ENCODE measurements at places on chromosomes 7 and 10.
A peak's percentile ranks its signal among the peaks of the same experiment; 100 is the strongest.

DNA sequence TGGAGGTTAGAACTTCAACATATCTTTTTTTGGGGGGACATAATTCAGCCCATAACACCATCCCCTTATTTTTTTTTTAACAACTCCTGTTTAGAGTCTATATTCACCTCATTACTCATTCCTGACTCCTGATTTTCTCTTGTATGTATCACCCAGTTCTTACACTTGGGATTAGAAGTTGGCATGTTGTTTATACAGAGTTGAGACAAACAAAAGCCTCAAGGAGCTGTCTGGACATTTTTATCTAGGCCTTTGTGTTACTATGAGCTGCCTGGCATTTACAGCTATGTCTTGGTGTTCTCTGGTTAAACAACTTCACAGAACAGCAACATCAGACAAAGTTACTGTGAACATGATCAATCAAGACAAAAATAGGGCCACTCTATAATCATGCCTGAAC, 517.5 kb downstream of the KIF20B start:
- no peak overlapping the region for H3K27ac ChIP-seq
- H3K4me1 ChIP-seq, result no peaks in the 10 kb centered on the region
- no peak overlapping the region for H3K4me3 ChIP-seq
- H3K27me3 ChIP-seq, result no peaks in the 10 kb centered on the region
- DNase-seq, result no peak

DNA sequence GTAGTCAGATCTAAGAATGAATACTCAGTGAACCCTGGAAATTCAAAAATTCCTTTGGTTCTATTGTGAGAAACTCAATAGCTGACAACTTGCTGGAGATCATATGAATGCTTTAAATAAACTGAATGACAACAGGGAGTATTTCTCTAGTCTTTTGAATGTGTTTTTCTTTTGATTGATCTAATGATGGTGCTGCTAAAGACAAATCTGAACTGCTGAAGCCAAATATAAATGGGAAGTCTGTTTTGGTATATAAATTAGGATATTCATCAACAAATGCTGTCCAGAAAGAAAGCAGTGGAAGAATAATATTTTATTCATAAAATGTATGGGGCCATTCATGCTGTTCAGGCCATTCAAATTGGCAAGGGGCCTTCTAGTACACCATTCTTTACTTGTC, 79.4 kb downstream of the ITGB1 start:
- no peaks in the 10 kb centered on the region for H3K4me1 ChIP-seq
- H3K4me3 ChIP-seq, result no peak overlapping the region
- DNase-seq, result no peak
- H3K27me3 ChIP-seq, result no peaks in the 10 kb centered on the region
- H3K27ac ChIP-seq, result no peak overlapping the region
- no peaks in the 10 kb centered on the region for H3K36me3 ChIP-seq

GRCh38 chr7:30974605-30975255, 11.0 kb downstream of the GHRHR start:
- no peak overlapping the region for H3K4me3 ChIP-seq
- DNase-seq, result peak; percentile 77
- peaks cover 8% of the 10 kb centered on the region for H3K4me1 ChIP-seq

- no peaks in the 10 kb centered on the region for H3K4me1 ChIP-seq
- no peak for DNase-seq
- no peak overlapping the region for H3K4me3 ChIP-seq
Observed at GRCh38 chr7:135959646-135960363, 17.4 kb downstream of the MTPN start.

- H3K27ac ChIP-seq, result peak overlapping the region; percentile 29
- DNase-seq, result no peak
- no peak overlapping the region for H3K4me3 ChIP-seq
Observed at GRCh38 chr10:51421853-51422252, 277.5 kb downstream of the CSTF2T start.

- no peak overlapping the region for H3K27ac ChIP-seq
- H3K27me3 ChIP-seq, result no peaks in the 10 kb centered on the region
- H3K4me1 ChIP-seq, result no peaks in the 10 kb centered on the region
- no peak overlapping the region for H3K4me3 ChIP-seq
Observed at GRCh38 chr7:39695852-39696586, 72.6 kb downstream of the RALA start.

- H3K36me3 ChIP-seq, result no peaks in the 10 kb centered on the region
- H3K4me3 ChIP-seq, result no peak overlapping the region
- H3K27me3 ChIP-seq, result no peaks in the 10 kb centered on the region
- no peak for DNase-seq
- H3K4me1 ChIP-seq, result no peaks in the 10 kb centered on the region
- H3K27ac ChIP-seq, result no peak overlapping the region
Observed at GRCh38 chr7:127872122-127872521, 159.1 kb downstream of the LRRC4 start.

GRCh38 chr10:69860271-69860670, 58.6 kb downstream of the COL13A1 start:
- H3K4me1 ChIP-seq, result peaks cover 4% of the 10 kb centered on the region
- H3K36me3 ChIP-seq, result no peaks in the 10 kb centered on the region
- no peak overlapping the region for H3K4me3 ChIP-seq
- H3K27ac ChIP-seq, result no peak overlapping the region
- no peaks in the 10 kb centered on the region for H3K27me3 ChIP-seq

GRCh38 chr7:54333952-54334351, 208.2 kb upstream of the VSTM2A start:
- H3K4me1 ChIP-seq, result no peaks in the 10 kb centered on the region
- no peak overlapping the region for H3K27ac ChIP-seq
- no peaks in the 10 kb centered on the region for H3K36me3 ChIP-seq
- no peak overlapping the region for H3K4me3 ChIP-seq
- DNase-seq, result no peak

GRCh38 chr10:79542626-79543025, 17.6 kb downstream of the SFTPA2 start:
- H3K4me3 ChIP-seq, result no peak overlapping the region
- no peak for DNase-seq
- H3K27me3 ChIP-seq, result no peaks in the 10 kb centered on the region
- H3K27ac ChIP-seq, result no peak overlapping the region

- no peak overlapping the region for H3K27ac ChIP-seq
- DNase-seq, result no peak
- H3K4me3 ChIP-seq, result no peak overlapping the region
- H3K36me3 ChIP-seq, result no peaks in the 10 kb centered on the region
- no peaks in the 10 kb centered on the region for H3K27me3 ChIP-seq
Observed at GRCh38 chr7:148374396-148375259, 215.9 kb upstream of the C7orf33 start.

GRCh38 chr7:156791241-156791640, 101.7 kb downstream of the LMBR1 start:
- no peaks in the 10 kb centered on the region for H3K4me1 ChIP-seq
- no peak overlapping the region for H3K27ac ChIP-seq
- no peak overlapping the region for H3K4me3 ChIP-seq
- DNase-seq, result no peak
- no peaks in the 10 kb centered on the region for H3K27me3 ChIP-seq

DNA sequence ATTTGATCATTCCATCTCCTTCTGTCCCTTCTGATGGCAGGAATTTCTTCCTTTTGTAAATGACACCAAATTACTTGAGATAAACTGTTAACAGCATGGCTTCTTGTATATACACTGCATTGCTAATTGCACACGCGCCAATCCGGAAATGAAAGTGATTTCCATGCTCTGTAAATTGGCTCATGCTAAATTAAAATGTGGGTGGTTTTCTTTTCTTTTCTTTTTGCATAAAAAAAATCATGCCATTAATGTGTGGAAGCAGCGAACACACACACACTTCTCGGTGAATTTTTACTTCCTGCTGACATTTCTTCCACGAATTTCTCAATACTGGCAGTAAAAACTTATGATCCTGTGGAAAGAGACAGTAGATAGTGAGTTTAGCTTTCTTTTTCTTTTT, 123.1 kb upstream of the CCDC6 start:
- peak overlapping the region; percentile 36 for H3K27ac ChIP-seq
- DNase-seq, result no peak
- H3K27me3 ChIP-seq, result no peaks in the 10 kb centered on the region
- no peaks in the 10 kb centered on the region for H3K36me3 ChIP-seq
- peaks cover 6% of the 10 kb centered on the region for H3K4me1 ChIP-seq
- H3K4me3 ChIP-seq, result no peak overlapping the region

DNA sequence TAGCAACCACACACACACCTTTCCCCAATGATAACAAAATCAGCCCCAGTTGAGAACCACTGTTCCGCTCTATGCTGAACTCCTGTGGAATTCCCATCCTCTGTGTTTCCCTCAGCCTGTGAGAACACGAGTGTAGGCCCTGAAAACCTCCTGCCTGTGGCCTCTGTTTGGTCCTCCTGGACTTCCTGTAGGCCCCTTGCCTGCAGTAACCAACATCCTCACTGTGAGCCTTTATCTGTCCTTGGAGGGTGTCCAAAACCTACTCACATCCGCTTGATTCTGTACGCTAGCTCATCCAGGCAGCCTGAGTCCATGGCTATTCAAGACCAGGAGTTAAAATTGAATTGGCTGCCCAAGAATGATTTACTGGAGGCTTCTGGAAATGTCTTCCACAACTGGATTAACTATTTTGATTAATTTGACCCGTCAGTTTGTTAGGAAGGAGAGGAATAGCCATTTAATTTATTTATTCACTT, 149.8 kb downstream of the AKR1D1 start:
- H3K4me3 ChIP-seq, result no peak overlapping the region
- no peak overlapping the region for H3K27ac ChIP-seq
- H3K36me3 ChIP-seq, result no peaks in the 10 kb centered on the region
- no peaks in the 10 kb centered on the region for H3K4me1 ChIP-seq

Data from transverse colon (tissue), 4 donors.